ENCODE measurements at places on chromosomes 5 and 9. TPM values are rescaled to one million over a fixed set of nuclear protein-coding genes. Genes with fewer than 3 reads are reported as not detected.

The FABP6 gene
- total RNA-seq, result not detected

The STKLD1 gene
- total RNA-seq, result 2.7 TPM

The TMEM252 gene
- total RNA-seq, result not detected

The ELOVL7 gene
- total RNA-seq, result 1.5 TPM

The MIGA2 gene
- 30.3 TPM for total RNA-seq

The CACFD1 gene
- total RNA-seq, result 16.1 TPM

The EQTN gene
- total RNA-seq, result 0.22 TPM

The PCDHGB7 gene
- 7.5 TPM for total RNA-seq

The MOB3B gene
- 27.4 TPM for total RNA-seq

The PSMB7 gene
- 162 TPM for total RNA-seq

The ZNF658 gene
- total RNA-seq, result 3.8 TPM

The TNPO1 gene
- total RNA-seq, result 240 TPM

The LHX6 gene
- total RNA-seq, result 0.33 TPM

The LHX2 gene
- total RNA-seq, result not detected

The DMGDH gene
- not detected for total RNA-seq

The RORB gene
- total RNA-seq, result under 0.01 TPM

The CDH12 gene
- total RNA-seq, result not detected

The TRPM6 gene
- not detected for total RNA-seq

The GBGT1 gene
- 3.9 TPM for total RNA-seq

The BSPRY gene
- total RNA-seq, result not detected

The PCDHGA7 gene
- 5.5 TPM for total RNA-seq

The CXXC5 gene
- total RNA-seq, result 50.6 TPM

The PPP3R2 gene
- not detected for total RNA-seq

The PCDHB12 gene
- total RNA-seq, result under 0.01 TPM

The ZFP62 gene
- 23.9 TPM for total RNA-seq

The HAVCR1 gene
- total RNA-seq, result not detected

The DRD1 gene
- total RNA-seq, result not detected

The BTNL3 gene
- not detected for total RNA-seq

The NUTM2G gene
- not detected for total RNA-seq

The SEMA6A gene
- total RNA-seq, result under 0.01 TPM

The AGXT2 gene
- not detected for total RNA-seq

The HBEGF gene
- total RNA-seq, result 1.2 TPM

The UTP15 gene
- 11.4 TPM for total RNA-seq

The TEX48 gene
- not detected for total RNA-seq

The NTNG2 gene
- total RNA-seq, result under 0.01 TPM

The ADAMTS16 gene
- under 0.01 TPM for total RNA-seq

The SPATA31A3 gene
- total RNA-seq, result not detected

The PHF24 gene
- total RNA-seq, result 0.39 TPM

Data from placental epithelial cell (primary cell).